ENCODE measurements at places on chromosomes 7 and 10.
A peak's percentile ranks its signal among the peaks of the same experiment; 100 is the strongest.

DNA sequence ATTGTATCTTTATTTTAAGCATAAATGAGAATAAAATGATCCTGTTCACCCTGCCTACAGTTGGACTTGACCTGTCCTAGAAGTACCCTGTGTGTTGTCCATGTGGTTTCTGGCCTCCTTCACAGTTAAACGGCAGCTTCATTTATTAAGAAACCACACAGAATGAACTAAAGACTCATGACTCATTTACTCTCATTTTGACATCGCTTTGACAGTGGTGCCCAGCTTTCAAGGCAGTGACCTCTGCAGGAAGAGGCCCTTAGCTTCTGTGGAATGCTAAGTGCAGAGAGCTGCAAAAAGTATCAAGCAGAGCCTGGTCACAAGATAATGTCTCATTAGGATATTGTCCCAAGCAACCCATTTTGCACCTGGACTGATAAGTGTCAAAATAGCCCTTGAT, 93.4 kb downstream of the AVL9 start:
- DNase-seq: no peak

DNA sequence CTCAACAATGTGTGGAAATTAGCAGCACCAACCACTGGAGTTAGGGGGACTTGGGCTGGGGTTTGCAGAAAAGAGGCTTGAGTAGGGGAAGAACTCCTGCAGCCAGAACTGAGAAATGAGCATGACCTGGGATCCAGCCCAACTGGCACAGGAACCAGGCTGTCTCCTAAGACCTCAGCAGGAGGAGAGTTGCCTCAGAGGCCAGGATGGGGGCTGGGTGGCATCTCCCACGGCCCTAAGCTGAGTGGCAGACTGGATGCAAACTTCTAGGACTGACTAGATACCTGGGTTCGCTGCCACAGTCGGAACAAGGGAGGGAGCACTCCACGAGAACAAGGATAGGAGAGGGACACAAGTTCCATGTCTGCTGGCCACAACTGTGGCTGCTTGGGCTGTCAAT, 62.6 kb downstream of the RNF32 start:
- no peak for DNase-seq

- no peak for DNase-seq
Observed at GRCh38 chr10:69065406-69066361, 22.2 kb upstream of the SRGN start.

- DNase-seq: no peak
Observed at GRCh38 chr10:29559996-29560395, 74.8 kb downstream of the SVIL start.

GRCh38 chr7:139777948-139778841, at the start of gene HIPK2:
TSS of gene HIPK2 (minus strand) at chr7:139777998. CDS start at chr7:139777623, 375 bp downstream.
- peak; percentile 60 for DNase-seq

DNA sequence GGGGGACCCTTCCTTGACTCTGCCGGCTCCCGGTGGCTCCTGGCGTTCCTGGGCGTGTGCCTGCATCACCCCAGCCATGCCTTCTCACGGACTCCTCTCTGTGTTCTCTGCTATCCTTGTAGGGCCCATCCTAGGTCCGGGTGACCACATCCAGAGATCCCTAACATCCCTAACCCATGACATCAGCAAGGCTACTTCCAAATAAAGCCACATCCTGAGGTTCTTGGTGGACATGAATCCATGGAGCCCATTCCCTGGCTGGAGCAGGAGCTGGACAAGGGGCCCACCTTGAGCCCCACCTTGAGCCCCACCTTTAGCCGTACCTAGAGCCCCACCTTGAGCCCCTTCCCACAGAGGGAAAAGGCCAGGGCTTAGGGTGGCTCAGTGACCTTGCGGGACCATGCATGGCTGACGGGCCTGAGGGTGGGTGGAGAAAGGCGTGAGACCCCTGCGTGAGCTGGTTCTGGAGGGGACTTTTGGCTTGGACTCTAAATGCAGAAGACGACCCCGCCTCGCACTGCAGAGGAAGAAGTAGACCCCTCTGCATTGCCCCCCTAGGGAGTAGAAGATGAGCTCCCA, 58.5 kb upstream of the INPP5A start:
- no peak for DNase-seq
